Stimulated activated CD4-positive, alpha-beta T cell treated with anti-CD3 and anti-CD28 coated beads, TNF-alpha, amount 100 ng/mL, for 1 hour (primary cell): ENCODE measurements at places on chromosomes 7 and 10.

GRCh38 chr7:37853468-37853867 lies 5.1 kb downstream of the NME8 start:
- no peak for DNase-seq

- no peak for DNase-seq
These were observed 27.9 kb downstream of the ZC3HAV1 start for GRCh38 chr7:139081584-139081983.

DNA sequence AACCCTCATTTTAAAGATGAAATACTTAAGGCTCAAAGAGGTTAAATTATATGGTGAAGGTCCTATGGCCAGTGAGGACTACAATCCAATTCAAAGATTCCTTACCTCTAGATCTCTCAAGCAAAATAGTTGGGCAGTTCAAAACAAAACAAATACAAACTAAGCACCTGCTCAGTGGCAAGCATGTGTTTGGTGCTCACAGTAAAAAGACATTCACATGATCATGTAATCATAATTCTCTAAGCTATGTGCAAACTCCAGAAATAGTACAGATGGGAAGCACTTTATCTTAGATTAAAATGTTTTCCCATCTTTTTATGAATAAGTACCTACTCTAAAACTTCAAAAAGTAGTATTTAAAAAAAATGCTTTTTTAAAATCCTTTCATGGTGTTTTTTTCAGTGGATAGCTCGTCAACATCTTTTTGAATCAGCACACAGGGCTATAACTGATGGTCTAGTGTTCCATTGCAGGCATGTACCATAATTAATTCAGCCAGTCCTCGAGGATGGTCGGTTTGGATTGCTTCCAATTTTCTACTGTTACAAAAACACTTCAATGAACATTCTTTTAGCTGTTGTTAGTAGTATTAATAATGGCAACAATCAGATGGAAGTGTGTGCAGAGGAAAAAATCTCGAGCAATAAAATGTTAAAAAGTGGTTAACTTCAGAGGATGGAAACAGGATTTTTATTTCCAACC lies 58.4 kb downstream of the CHCHD3 start:
- no peak for DNase-seq

GRCh38 chr7:149772241-149772955 lies 990 bp downstream of the ZNF467 start:
- DNase-seq: peak; percentile 20

GRCh38 chr7:3080106-3080505 lies 36.4 kb upstream of the CARD11 start:
- no peak for DNase-seq

- no peak for DNase-seq
These were observed 59.6 kb downstream of the ZRANB1 start for GRCh38 chr10:125001313-125002046.

- no peak for DNase-seq
These were observed 34.3 kb downstream of the FRMPD2 start for GRCh38 chr10:48240196-48240595.

DNA sequence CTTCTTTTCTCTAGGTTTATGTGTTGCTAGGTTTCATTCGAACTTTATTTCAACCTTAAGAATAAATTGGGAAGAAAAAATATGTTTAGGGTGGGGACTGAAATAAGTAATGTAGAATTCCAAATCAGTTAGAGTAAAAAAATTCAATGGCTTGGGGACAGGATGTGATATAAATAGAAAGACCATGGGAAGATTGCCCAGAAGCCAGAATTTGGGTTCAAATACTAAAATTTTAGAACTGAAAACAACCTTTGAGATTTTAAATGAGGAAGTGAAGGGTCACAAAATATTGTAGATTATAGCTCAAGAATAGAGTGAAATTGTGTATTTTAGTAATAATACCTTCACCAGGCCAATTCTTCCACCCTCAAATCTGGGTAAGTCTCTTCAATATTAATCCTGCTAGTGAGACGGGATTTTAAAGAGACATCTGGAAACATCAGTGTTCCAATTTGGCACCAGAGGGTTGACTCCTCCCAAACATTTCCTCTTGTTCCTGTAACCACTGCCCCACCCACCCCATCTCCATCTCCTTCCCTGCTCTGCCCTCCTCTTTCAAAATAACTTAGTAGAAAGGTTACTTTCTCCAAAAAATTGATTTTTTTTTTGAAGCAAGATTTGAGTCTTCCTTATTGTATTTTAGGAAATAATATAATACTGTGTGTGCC lies 51.3 kb upstream of the FAM3C start:
- DNase-seq: no peak

- no peak for DNase-seq
These were observed 15.3 kb upstream of the GPR146 start for GRCh38 chr7:1028775-1029636.

DNA sequence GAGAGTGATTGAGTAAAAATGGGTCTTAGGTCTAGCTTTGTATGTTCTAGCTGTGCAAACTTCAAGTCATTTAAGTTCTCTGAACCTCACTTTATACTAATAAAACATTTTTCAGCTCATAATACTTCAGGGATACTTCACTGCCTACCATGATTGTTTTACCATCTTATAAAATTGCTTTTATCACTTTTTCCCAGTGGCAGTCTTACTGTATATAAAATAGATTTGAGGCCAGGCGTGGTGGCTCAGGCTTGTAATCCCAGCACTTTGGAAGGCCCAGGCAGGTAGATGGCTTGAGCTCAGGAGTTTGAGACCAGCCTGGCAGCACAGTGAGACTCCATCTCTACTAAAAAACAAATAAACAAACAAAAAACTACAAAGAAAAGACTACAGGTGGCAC lies 17.4 kb downstream of the FGL2 start:
- DNase-seq: no peak

- DNase-seq: no peak
These were observed 525.9 kb downstream of the IPMK start for GRCh38 chr10:57741751-57742150.

DNA sequence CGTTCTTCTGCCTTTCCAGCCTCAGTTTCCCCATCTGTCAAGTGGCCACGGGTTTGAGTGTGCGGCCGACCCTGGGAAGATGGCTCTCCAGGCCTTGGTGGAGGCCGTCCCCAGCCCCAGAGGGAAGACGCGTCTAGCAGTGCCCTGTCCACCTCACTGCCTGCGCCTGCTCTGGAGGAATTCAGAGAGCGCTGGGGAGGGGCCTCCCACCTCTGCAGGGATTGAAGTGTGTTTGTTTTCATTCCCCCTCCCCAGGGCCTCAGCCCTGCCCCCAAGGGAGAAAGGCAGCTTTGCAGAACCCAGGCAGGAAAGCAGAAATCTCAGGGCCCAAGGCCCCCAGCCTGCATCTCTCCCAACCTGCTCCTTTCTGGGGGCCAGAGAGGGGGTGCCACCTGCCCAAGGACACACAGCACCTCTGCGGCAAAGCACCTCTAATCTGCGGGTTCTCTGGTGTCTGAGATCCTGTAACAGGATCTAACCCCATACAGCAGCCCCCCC lies 91.0 kb downstream of the MICALL2 start:
- no peak for DNase-seq

DNA sequence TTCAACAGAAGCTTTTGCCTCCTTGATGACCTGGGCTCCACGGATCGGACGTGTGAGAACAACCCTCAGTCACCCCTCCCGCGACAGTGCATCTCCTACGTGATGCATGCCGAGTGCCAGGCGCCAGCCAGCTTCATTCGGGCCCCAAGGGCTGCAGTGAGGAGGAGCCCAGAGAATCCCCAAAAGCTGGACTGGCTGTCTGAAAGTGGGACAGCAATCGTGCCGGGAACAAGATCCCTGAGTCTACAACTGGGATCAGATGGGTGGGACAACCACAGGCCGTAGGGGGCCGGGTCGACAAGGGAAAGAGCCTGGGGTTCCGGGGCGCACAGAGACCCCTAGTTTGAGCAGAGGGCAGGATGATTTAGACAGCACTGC lies 27.2 kb downstream of the EBF3 start:
- DNase-seq: no peak

DNA sequence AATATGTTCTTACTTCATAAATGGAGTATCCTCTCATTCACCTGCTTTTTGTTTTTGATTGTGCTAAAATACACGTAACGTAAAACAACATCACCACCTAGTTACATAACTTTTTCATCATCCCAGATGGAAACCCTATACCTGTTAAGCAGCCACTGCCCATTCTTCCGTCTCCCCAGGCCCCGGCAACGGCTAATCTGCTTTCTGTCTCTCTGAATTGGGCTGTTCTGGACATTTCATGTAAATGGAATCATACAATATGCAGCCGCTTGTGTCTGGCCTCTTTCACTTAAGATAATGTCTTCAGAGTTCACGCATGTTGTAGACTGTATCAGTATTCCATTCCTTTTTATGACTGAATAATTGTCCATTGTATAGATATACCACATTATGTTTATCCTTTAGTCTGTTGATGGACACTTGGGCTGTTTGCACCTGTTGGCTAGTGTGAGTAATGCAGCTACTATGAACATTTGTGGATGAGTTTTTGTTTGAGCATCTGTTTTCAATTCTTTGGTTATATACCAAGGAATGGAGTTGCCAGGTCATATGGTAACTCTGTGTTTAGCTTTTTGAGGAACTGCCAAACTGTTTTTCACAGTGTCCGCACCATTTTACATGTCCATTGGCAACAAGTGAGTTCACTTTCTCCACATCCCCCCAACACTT lies 14.1 kb upstream of the SUN1 start:
- no peak for DNase-seq

GRCh38 chr7:11650500-11650899 lies 181.5 kb downstream of the THSD7A start:
- DNase-seq: no peak

GRCh38 chr7:100059251-100059739 lies 9.7 kb downstream of the ZSCAN21 start:
- no peak for DNase-seq

GRCh38 chr7:71477441-71477840 lies 345.5 kb downstream of the GALNT17 start:
- no peak for DNase-seq

GRCh38 chr7:23230641-23231101 lies 15.9 kb upstream of the GPNMB start:
- no peak for DNase-seq

DNA sequence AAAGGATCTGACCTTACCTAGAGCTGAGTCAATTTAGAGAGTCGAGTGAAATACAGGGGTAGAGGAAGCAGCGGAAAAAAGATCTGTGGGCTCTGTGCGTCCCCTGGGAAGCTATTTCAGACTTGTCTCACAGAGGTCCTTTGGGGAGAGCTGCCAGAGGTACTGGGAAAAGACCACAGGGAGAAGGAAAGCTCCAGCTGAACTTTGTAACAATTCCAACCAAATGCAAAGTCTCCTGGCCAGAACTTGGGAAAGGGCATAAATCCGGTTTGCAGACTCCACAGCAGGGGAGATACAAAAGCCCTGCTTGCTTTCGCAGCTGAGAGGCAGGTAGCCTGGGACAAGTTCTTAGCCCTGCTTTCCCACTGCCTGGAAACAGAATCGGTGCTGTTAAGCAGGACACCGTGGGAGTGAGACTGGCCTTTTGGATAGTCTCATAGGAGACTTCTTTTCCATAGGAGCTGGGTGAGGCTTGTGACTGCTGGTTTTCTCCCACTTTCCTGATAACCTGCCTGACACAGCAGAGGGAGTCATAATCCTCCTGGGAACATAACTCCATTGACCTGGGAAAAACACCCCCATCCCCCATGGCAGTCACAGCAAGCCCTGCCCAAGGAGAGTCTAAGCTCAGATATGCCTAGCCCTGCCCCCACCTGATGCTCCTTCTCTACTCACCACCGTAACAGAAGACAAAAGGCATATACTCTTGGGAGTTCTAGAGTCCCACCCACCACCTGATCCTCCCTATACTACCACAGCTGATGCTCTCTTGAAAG lies 926.2 kb downstream of the KCNMA1 start:
- DNase-seq: no peak
